ENCODE measurements at places on chromosomes 5 and 9.
A peak's percentile ranks its signal among the peaks of the same experiment; 100 is the strongest.

GRCh38 chr9:129609486-129610212 is 11.3 kb downstream of the C9orf50 start:
- no peak for DNase-seq
- no peaks in the 10 kb centered on the region for H3K36me3 ChIP-seq
- H3K27me3 ChIP-seq, result no peaks in the 10 kb centered on the region
- peak overlapping the region; percentile 65 for H3K27ac ChIP-seq

DNA sequence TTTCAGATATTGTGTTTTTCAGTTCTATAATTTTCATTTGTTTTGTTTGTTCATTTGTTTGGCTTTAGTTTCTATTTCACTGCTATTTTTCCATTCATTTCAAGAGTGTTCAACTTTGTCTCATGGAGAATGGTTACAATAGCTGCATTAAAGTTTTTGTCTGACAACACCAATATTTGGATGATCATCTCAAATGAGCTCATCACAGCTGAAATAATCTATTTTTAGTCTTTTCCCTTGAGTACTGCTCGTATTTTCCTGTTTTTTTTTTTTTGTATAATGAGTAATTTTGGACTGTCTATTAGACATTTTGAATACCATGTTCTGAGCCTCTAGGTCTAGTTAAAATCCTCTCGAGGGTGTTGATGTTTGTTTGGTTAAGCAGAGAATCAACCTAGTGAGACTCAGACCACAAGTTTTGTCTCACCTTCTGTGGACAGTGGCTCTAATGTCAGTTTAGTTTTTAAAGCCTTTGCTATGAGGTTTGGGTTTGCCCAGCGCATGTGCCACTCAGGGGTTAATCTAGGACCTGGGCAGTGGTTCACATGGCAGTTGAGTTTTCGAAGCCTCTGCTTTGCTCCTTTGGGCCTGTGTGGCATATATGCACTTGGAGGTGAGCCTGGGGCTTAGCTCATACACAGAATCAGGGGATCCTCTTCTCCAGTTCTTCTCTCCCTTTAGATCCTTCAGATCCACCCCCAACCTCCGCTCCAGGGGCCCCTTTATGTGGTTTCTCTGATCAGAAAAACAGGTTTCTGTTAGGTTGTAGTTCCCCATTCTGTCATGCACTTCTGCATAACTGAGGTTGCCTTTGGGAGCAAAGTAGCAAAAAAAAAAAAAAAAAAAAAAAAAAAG is 79.8 kb downstream of the ARSB start:
- H3K4me3 ChIP-seq, result no peak overlapping the region
- H3K36me3 ChIP-seq, result peaks cover 22% of the 10 kb centered on the region
- no peaks in the 10 kb centered on the region for H3K27me3 ChIP-seq
- no peak for DNase-seq
- H3K27ac ChIP-seq, result no peak overlapping the region

DNA sequence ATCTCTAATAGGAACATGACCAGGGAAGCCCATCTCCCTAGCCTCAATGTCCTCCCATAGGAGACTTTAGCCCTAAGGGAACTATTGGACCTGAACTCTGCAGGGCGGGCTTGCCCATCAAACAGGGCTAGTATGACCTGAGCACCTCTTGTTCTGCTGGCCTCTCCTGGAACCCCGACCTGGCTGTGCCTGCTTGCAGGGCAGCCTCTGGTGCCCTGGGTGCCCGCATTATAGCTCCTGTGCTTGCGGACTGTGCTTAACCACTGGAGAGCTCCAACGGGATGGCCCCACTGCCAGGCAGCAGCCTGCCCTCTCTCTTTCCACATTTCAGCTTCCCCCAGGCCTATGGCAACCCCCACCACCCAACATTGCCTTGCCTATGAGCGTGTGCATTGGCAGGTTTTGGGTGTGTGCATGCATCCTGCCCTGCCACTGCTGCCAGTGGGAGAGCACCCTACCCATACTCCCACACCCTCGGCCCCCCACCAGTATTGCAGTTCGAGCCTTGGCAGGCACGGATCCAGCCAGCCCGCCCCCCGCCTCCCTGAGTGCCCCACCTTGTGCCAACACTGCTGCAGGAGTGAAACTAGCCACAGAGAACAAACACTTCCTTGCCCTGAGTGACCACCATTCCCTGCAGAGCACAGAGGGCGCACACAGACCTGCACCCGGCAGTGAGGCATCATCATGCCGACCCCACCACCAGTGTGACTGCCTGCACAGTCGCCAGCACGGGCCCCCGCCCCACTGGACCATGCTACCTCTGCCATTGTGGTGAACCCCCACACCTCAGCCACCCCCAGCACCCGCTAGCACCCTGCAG is 1123.8 kb upstream of the CDH6 start:
- no peaks in the 10 kb centered on the region for H3K27me3 ChIP-seq
- H3K36me3 ChIP-seq, result no peaks in the 10 kb centered on the region
- no peak for DNase-seq

DNA sequence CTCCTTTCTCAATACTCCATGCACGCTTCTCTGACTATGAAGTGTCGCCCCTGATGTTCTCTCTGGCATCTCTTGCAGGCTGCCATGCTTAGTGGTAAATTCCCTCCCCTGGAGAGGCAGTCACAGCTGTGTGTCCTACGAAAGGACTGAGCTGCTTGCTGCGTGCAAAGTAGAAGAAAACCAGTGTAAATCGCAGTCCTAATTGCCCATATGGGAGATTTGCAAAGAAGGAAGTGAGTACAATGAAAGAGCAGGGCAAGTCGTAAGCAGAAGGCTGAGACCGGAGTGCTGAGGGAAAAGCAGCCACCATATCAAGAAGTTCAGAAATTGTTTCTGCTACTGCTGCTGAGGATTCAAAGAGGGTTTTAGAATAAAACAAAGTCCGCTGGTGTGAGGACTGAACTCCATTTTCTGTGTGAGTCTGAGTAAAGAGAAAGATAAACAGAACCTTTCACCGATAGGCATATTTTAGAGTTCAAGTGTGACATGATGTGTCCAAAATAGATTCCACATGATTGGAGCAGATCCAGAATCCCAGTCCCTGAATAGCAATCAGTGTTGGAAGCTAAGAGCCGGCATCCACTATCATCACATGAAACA is 507.8 kb upstream of the MPDZ start:
- no peaks in the 10 kb centered on the region for H3K27me3 ChIP-seq
- no peak overlapping the region for H3K4me3 ChIP-seq
- no peaks in the 10 kb centered on the region for H3K4me1 ChIP-seq
- DNase-seq, result no peak

DNA sequence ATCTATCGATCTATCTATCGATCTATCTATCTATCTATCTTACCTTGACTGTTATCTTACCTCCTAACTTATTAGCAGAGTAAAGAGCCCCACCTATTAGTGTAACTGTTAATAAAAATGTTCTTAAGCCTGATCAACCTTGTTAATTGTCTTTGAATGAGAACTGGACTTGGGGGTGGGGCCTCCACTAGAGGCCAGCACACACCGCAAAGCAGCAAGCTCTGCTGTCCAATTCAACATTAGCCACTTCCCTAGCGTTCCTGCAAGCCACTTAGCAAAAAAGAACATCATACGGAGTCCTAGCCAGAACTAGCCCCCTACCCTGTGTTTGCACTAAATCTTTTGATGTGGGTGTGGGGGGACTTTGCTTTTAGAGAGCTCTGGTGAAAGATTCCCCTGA is 515.8 kb downstream of the KDM4C start:
- no peaks in the 10 kb centered on the region for H3K4me1 ChIP-seq
- DNase-seq, result no peak
- H3K4me3 ChIP-seq, result no peak overlapping the region
- peaks cover 40% of the 10 kb centered on the region for H3K27me3 ChIP-seq
- no peaks in the 10 kb centered on the region for H3K36me3 ChIP-seq
- no peak overlapping the region for H3K27ac ChIP-seq

GRCh38 chr5:133926489-133927299 is 41.7 kb downstream of the C5orf15 start:
- peaks cover 55% of the 10 kb centered on the region for H3K4me1 ChIP-seq
- no peaks in the 10 kb centered on the region for H3K27me3 ChIP-seq
- no peak overlapping the region for H3K27ac ChIP-seq
- H3K4me3 ChIP-seq, result no peak overlapping the region
- no peak for DNase-seq

DNA sequence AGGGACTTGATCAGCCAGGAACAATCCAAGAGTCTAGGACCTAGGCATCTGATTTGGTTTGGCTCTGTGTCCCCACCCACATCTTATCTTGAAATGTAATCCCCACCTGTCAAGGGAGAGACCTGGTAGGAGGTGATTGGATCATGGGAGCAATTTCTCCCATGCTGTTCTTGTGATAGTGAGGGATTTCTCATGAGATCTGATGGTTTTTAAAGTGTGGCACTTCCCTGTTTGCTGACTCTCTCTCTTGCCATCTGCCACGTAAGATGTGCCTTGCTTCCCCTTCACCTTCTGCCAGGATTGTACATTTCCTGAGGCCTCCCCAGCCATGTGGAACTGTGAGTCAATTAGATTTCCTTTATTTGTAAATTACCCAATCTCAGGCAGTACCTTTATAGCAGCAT is 201.7 kb upstream of the ACTBL2 start:
- H3K27me3 ChIP-seq, result no peaks in the 10 kb centered on the region
- no peak overlapping the region for H3K4me3 ChIP-seq
- H3K36me3 ChIP-seq, result no peaks in the 10 kb centered on the region
- no peaks in the 10 kb centered on the region for H3K4me1 ChIP-seq
- H3K27ac ChIP-seq, result no peak overlapping the region

GRCh38 chr9:35272989-35273388 is 111.2 kb downstream of the UNC13B start:
- peaks cover 8% of the 10 kb centered on the region for H3K36me3 ChIP-seq
- peaks cover 26% of the 10 kb centered on the region for H3K27me3 ChIP-seq
- DNase-seq, result no peak
- no peak overlapping the region for H3K27ac ChIP-seq
- no peak overlapping the region for H3K4me3 ChIP-seq
- peaks cover 40% of the 10 kb centered on the region for H3K4me1 ChIP-seq

DNA sequence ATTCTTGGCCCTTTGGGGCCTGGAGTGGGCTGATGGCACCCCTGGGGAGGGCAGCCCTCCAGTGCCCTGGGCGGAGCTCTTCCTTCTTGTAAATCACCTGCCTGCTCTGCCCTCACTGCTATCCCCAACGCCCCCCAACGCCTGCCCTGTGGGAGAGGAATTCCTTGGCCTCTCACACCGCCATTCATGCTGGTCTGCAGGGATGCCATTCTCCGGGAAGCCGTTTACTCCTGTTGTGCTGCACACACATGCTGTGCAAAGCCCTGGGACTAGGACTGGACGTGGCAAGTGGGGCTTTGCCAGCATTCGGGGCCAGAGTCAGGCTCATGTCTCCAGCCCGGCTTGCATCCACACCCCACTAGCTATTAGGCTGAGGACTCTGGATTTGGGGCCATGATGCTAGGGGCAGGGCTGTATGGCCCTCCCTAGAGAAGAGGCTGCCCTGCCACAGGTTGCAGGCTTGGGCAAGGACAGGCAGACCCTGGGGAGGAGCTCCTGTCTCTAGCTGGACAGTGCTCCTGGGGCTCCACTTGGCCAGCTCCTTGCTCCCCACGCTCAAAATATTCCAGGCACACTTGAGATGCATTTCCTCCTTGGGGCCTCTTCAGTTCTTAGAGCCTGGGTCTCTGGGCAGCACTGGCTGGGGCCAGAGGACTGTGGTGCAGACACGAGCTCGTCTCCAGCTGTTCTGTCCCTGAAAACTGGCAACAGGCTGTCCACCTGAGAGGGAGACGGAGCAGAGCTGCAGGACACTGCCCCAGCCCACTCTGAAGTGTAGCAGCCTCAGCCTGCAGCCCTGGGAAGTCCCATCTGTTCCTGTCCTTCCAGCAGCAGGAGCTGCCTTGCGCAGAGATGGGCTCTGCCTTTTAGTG is 226.9 kb downstream of the CACNA1B start:
- H3K4me1 ChIP-seq, result no peaks in the 10 kb centered on the region
- no peak for DNase-seq
- H3K27ac ChIP-seq, result no peak overlapping the region

DNA sequence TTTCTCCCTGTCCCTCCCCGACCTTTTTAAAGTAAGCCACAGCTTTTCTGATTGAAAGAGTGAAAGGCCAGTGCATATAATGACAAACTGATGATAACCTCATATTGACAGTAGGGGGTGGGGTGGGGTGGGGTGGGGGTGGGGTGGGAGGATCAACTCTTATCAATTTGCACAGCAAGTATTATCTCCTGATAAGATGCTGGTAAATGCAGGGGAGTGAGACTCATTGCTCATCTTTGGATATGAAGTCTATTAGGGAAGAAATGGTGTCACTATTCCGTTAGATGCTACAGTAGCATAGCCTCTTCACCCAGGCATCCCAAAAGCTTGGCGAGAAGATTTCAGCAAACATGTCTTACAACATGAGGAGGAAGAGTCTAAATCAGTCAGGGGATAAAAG is 38.9 kb upstream of the HMGCS1 start:
- DNase-seq, result no peak
- no peak overlapping the region for H3K27ac ChIP-seq
- H3K27me3 ChIP-seq, result peaks cover 6% of the 10 kb centered on the region
- H3K4me3 ChIP-seq, result no peak overlapping the region
- H3K36me3 ChIP-seq, result no peaks in the 10 kb centered on the region

DNA sequence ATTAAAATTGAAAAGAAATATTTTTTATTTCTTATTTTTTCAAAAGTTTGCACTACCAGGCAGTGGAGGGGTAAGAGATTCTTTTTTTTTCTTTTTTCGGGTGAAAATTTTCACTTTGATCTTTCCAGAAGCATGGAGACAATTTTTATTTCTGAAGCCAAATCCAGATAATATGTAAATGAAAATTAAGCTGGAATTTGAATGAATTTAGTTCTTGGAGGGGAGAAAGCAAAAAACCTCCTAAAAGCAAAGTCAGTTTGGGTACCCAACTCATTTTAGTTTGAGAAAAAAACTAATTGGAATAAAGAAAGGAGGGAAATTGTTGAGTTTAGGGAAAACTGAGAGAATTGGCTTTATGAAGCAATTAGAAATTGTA is 872 bp downstream of the ZNF618 start:
- no peaks in the 10 kb centered on the region for H3K36me3 ChIP-seq
- peaks cover 20% of the 10 kb centered on the region for H3K27me3 ChIP-seq
- no peak overlapping the region for H3K27ac ChIP-seq
- no peak for DNase-seq

GRCh38 chr5:98763001-98763630 is 10.3 kb upstream of the RGMB start:
- H3K4me3 ChIP-seq, result no peak overlapping the region
- H3K36me3 ChIP-seq, result no peaks in the 10 kb centered on the region
- H3K27ac ChIP-seq, result no peak overlapping the region
- H3K4me1 ChIP-seq, result peaks cover 4% of the 10 kb centered on the region
- DNase-seq, result no peak

DNA sequence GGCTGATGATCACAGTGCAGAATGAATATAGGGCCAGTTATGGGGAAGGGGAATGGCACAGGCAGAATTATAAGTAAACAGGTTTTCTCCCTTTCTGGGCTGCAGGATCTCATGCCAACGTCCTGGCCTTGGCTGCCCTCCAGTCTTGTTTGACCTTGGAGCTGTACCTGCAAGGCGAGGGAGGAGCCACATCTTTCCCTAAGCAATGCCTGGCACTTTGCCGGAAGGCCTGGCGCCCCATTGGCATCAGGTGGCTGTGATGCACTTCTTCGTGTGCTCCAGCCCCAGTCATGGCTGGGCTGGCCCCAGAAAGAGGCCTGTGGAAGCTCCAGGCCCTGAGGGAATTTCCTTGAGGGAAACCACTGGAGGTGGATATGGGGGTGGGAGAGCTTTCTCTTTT is 16.7 kb upstream of the IQGAP2 start:
- H3K27me3 ChIP-seq, result no peaks in the 10 kb centered on the region
- H3K4me3 ChIP-seq, result no peak overlapping the region
- no peak overlapping the region for H3K27ac ChIP-seq
- no peaks in the 10 kb centered on the region for H3K36me3 ChIP-seq
- H3K4me1 ChIP-seq, result peaks cover 23% of the 10 kb centered on the region
- DNase-seq, result no peak

Data from activated naive CD8-positive, alpha-beta T cell treated with anti-CD3 and anti-CD28 coated beads for 36 hours (primary cell).